Astrocyte of the hippocampus (primary cell): ENCODE measurements at places on chromosomes 3 and 15.

DNA sequence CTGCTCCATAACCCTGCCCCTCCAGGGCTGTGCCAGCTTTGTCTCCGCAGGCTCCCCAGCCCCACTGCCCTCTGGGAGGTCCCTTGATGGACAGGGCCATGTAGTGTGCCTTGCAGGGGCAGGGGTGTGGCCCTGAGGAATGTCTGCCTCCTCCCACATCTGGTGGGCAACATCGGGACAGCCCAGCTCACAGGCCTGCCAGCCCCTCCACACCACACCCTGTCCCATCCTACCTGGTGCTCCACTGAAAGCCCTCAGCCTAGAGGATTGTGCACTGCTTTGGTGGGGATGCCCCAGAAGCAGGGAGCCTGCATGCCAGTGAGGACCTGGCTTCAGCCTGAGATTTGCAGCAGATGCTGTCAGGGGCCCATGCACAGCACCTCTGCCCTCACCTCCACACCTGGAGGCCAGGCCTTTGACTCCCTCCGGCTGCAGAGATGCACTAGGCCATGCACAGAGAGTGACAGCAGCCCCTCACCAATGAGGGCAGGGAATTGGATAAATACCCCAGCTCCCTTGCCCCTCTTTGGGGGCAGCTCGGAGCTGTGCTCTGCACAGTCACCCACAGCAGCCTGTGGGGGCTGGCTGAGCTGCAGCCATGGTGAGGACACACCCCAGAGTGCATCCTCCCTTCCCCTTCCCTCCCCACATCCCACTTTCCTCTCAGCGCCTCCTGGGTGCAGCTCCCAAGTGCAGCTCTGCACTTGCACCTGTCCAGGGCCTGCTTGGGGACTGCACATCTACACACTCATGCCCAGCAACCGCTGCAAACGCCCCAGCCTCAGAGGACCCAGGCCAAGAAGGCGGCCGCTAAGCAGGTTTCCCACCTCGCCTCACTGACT, 2.7 kb downstream of the C3orf22 start:
- no peak for DNase-seq

DNA sequence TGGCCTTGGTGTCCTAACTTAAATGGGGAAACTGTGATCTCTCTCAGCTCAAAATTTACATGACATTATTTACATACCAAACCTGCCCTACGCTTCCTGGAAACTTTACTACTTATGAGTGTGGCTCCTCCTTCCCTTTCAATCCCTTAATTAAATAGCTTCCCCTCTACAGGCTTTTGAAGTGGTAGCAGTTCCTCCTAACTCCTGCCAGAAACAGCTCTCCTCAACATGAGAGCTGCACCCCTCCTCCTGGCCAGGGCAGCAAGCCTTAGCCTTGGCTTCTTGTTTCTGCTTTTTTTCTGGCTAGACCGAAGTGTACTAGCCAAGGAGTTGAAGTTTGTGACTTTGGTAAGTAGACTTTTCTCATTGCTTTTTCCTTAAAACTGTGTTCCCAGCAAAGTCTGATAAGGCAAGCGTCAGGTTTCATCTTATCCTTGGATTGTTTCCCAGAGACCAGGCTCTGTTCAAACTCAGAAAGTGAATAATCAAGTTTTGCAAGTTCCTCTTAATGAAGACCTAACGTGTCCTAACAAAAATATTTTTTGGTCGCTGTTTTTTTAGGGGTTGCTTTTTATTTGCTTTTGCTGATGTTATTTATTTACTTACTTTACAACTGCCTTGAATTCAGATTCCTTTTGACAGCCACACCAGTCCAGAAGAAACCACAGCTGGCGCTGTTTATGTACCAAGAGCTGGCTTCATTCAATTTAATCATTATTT, at the start of gene ACP3:
Gene ACP3, plus strand, starts transcription at position 179 of the 720 bp plus-strand sequence. Its CDS starts 50 bp downstream, at position 229.
- peak; percentile 85 for DNase-seq

GRCh38 chr15:77818484-77819047, 185.9 kb upstream of the LINGO1 start:
- no peak for DNase-seq

DNA sequence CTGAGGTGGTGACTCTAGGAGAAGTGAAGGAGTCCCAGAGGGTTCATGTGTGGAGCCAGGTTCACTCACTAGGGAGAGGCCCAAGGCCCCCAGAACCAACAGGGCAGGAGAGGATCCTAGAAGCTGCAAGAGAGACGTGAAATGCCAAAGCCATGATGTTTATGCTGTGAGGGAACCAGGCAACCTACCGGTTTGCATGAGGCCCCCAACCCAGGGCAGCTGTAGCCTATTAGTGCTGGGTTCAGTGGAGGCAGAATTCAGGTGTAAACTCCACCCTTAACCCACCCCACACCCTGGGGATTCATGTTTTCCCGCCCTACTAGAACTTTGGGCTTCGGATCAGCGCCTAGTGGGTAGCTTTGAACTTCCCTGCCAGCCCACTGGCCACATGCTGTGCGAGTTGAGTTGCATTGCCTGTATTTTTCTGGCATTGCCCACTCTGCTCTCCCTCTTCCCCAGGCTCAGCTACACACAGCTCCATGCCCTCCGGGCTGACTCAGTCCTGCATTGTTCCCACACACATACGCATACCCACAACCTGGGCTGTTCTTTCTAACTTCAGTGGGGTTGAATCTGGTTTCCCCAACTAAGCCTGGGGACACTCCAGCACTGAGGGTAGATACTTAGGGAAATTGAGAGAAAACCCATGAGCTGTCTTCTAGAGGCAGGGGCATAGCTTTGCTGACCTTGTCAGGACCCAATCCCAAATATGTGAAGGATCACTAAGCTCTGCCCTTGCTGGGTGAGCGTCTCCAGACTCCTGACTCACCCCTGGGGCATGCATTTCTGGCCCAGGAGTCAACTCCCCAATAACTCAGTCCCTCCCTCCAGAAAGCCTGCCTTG, 2.0 kb upstream of the ZBTB47 start:
- DNase-seq: peak; percentile 82

- DNase-seq: no peak
Measured at GRCh38 chr3:189238071-189238470, 66.3 kb downstream of the TPRG1 start.
